SJCRH30 (cell line): ENCODE measurements at places on chromosomes 7 and 10.
A peak's percentile ranks its signal among the peaks of the same experiment; 100 is the strongest.

DNA sequence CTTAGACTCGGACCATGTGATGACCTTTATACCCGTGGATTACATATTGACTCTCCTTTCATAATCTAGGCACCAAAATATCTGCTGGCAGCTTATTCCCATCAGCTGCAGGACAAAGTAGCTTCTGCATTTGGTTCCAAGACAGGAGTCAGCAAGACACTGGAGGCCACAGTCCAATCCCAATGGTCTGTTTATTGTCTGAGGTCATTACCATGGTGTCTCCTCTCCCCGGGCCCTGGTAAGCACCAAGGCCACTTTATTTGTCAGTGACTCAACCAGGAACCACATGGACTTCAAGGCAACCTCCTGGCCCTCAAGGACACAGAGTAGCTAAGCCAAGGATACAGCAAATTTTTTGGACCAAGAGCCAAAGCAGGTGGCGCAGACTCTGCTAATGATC lies 36.1 kb downstream of the KCNMA1 start:
- DNase-seq, result no peak

- no peak for DNase-seq
Measured at GRCh38 chr10:106402458-106402857, 762.0 kb downstream of the SORCS1 start.

DNA sequence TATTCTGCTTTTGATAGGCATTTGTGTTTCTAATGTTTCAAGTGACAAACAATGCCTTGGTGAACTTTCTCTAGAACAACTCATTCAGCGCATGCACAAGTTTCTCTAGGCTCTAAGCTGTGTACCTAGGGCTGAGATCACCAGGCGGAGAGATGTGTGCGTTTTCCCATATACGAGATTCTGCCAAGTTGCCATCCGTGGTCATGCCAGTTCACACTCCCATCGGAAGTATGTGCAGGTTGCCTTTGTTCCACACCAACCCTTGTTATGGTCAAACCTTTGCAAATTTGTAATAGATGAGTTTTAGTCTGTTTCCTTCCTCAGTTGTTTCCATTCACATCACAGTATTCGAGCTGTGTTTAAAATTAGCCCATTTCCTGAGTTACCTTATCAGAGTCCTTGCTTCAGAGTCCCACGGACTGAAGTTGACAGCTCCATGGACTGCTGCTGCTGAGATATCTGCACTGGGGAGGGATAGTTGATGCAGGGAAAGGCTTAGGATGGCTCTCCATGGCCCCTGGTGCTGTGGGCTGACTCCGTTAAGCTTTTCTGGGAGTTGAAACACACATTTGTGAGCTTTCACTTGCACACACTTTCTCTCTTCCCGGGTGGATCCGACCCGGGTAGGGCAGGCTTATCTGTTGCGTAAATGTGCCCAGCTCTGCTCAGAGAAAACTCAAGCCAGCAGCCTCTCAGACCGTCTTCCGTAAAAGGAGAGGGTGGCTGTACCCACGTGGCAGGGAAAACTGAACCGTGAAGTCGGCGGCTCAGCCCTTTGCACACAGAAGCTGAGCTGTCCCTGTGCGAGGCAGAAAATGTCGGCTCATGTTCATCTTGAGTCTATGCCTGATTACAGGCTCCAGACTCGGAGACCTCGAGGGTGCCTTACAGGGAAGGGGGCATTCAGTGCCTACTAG lies 49.4 kb downstream of the HK1 start:
- no peak for DNase-seq

GRCh38 chr10:114504769-114505579 lies 100.7 kb upstream of the AFAP1L2 start:
- peak; percentile 76 for DNase-seq

DNA sequence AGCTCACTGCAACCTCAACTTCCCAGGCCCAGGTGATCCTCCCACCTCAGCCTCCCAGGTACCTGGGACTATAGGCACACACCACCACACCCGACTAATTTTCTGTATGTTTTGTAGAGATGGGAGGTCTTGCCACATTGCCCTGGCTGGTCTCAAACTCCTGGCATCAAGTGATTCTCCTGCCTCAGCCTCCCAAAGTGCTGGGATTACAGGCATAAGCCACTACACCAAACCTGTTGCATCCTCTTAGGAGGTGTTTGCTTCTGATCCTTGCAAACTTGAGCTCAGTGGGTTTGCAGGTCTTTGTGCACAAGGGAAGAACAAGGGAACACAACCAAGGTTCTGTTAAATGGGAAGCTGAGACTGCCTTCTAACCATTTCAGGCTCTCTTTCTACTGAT lies 184.6 kb downstream of the ARHGAP12 start:
- DNase-seq, result no peak

DNA sequence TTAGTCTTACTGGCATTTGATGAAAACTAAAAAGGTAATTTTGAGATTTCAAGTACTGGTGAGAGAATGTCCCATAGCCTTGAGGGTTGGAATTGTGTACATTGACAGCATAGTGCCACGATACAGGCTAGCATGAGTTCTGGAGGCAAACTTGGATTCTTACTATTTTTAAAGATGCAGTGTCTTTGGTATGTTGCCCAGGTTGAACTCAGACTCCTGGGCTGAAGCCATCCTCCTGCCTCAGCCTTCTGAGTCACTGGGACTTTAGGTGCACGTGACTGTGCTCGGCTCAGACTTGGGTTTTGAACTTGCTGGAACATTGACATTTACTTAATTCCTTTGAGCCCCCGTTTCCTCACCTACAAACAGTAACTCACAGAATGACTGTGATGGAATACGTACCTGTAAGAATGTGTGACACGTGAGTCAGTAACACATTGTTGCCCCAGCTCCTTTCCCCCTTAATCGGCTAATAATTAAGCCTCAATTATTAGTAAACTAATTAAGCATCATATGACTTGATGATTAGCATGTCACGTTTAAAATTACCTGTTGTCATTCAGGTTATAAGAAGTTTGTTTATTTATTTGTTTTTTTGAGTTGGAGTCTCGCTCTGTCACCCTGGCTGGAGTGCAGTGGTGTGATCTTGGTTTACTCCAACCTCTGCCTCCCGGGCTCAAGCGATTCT lies 10.6 kb downstream of the DNAJB6 start:
- no peak for DNase-seq

- no peak for DNase-seq
Measured at GRCh38 chr10:30828680-30829079, 199.1 kb upstream of the LYZL2 start.

DNA sequence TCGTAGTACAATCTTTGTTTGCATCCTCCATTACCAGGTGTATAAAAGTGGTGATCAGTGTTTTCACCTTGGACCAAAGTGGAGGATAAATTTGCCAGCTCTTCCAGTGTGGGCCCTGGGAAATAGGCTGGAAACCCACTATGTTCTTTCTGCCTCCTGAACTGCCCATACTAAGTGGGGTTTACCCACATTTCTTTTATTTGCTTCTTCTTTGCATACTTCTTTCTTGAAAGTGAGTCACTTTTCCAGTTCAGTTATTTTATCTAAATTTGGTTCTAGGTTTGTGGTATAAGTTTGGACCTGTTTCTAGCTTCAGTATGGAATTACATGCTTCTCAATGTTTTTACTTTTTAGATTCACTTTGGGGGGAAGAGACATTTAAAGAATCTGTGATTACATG lies 126.2 kb upstream of the ACBD5 start:
- no peak for DNase-seq

DNA sequence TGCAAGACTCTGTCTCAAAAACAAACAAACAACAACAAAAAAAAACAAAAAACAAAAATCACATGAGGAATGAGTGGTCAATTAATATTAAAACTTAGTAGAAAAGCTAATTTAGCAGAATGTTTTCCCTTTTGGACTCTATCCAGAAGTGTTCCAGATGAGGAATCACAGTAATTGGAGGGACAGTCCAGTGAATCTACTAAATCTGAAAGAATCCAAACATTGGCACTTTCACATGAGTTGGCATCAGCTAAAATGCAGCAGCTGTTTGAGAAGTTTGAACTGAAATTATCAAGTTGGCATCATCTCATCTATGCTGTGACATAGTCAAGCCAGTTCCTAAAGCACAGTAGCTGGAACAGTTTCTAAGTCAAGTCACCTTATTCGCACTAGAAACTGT lies 367.8 kb downstream of the PPP1R3A start:
- DNase-seq, result no peak

- DNase-seq, result no peak
Measured at GRCh38 chr10:75469006-75469616, 37.7 kb downstream of the LRMDA start.

DNA sequence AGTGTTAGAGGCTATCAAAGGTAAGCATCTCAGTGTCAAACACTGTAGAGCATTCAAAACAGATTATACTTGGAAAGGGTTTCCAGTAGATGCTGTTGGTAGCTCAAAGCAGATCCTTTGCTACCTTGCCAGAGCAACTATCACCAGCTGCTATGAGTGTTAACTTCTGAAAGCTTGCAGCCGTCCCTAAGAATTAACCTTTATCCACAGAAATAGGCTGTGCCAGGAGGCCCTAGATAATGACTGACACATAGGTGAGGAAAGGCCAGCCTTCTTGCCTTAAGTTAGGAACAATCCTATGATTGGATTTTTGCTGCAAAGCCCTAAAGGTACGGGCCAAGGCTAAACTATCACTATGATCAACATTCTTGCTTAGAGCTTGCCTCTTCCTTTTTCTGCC lies 263.2 kb downstream of the DGKB start:
- DNase-seq, result no peak

- peak; percentile 71 for DNase-seq
Measured at GRCh38 chr10:119368991-119369869, 161.9 kb downstream of the GRK5 start.

DNA sequence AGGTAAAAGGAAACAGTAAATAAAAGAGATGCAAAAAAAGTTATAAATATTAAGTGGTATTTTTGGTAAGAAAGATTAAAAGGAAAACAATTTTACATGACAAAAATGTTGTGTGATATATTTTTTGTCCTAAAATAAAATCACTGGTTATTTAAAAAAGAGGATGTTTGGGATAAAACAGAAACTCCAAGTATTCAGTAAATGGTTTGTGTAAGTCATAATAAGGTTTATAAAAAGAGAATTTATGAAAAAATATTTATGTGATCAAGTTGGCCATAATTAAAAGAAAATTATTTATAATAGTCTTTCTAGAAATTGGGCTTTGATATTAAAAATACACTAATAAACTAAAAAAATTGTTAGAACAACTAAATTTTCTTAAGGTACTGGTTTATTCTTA lies 38.2 kb upstream of the FIGNL1 start:
- DNase-seq, result no peak

DNA sequence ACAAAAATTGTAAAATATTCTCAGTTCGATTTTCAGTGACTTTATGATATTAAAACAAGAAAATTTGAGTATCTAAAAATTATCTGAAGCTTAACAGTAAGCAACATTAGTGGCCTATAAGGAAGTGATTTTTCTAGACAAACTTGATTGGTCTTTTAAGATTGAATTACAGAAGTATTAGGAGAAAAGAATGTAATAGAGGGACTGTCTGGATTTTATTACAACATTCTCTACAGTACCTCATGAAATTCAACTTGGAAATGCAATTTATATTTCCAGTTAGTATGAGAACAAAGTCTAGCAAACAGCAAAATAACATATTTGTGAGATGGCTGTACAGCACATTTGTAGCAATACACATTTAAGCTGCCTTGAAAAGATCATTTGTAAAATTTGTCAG lies 18.8 kb downstream of the REEP3 start:
- no peak for DNase-seq

- DNase-seq, result no peak
Measured at GRCh38 chr10:102781921-102782557, 38.3 kb downstream of the WBP1L start.

DNA sequence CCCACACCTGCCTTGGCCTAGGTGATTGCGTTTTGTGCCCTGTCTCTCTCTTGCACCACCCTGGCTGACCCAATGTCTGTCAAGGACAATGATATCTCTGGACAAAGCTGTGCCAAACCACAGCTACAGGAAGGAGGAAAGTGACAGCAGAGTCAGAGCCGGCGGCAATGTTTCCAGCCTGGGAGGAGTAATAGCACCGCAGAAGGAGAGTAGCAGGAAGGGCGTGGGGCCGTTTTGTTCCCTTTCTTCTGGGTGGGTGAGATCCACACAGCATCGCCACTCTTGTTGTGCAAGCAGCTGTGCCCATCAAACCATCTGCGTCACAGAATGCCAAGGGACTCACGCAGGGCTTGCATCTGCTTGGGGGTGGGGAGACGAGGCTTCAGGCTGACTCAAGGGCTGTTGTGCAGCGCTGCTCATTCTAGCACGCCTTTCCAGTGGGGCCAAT lies 341.6 kb upstream of the AUTS2 start:
- no peak for DNase-seq

GRCh38 chr7:8343556-8343955 lies 81.6 kb upstream of the ICA1 start:
- DNase-seq, result peak; percentile 8

GRCh38 chr10:90579602-90580242 lies 278.1 kb downstream of the HTR7 start:
- DNase-seq, result peak; percentile 5

- no peak for DNase-seq
Measured at GRCh38 chr7:30873656-30874055, 38.0 kb upstream of the AQP1 start.

DNA sequence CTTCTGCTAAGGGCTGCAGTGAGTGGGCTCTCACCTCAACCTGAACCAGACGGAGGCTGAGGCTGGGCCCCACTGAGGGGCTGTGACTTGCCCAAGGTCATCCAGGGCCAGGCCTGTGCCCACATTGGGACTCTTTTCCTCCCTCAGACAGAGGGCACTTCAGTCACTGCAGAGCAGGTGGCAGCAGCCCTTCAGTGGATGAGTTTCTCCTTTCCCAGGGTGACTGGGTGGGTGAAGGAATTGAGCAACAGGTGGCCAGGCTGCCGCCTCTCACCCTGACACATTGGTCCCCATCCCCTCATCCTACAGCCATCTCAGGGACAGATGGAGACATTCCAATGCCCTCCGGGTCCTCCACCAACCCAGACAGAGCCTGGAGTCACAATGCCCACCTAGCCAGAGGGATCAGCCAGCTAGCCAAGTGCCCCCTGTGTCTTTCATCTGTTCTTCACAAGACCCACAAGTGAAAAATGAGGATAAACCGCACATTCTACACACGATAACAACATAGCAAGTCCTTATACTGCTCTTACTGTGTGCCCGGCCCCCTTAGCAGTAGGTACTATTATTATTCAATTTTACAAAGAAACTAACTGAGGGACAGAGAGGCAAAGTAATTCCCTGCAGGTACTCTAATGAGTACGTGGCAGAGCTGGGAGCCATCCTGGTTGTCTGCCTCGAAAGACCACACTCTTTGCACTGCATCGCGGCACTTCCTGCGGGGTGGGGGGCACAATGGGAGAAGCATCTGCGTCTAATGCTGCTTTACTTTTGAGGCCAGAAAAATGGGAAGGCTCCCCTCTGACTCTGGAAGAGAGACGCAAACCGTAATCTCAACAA lies 1.7 kb upstream of the SLC18A3 start:
- DNase-seq, result no peak
